ENCODE measurements at places on chromosomes 2 and 18.

DNA sequence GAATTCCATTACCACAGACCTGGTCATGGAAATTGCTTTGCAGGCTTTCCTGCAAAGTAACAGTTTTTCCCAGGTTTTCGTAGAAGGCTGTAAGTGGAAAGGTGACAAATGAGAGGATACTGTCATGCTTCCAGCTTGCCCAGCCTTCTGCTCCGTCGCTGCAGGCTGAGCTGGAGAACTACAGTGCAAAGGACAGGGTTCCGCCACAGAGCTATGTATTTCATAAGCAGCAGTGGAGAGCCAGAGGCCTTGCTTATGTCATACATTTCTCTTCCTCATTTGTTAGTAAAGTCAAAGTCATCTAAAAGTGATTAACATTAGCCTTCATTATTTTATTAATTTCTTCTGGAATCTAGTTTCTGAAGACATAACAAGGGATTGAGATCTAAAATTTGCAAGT is 72.9 kb upstream of the RBM44 start:
- no peak for DNase-seq

- DNase-seq = no peak
Measured at GRCh38 chr2:8134473-8134932, 547.4 kb upstream of the ID2 start.

DNA sequence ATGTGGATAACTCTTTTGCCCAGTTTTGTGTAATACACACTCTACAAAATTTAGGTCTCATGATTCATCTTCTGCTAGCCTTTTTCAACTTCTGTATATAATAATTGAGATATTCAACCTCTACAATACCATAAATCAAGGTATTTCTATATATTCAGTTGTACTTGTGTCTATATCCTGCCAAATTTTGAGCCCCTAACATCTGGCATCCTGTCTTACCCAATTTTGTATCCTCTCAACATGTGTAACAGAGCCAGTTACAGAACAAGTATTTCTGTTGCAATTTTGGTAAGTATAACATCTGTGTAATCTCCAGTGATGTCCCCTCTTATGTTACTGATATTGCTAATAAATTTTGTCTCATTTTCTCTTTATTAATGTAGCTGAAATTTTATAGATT is 145.8 kb downstream of the TRIB2 start:
- no peak for DNase-seq

GRCh38 chr2:127064642-127065250 is 42.2 kb downstream of the BIN1 start:
- no peak for DNase-seq

- no peak for DNase-seq
Measured at GRCh38 chr2:72937356-72937669, 20.0 kb downstream of the EMX1 start.

- DNase-seq = no peak
Measured at GRCh38 chr2:24747299-24747698, 45.9 kb downstream of the PTRHD1 start.

DNA sequence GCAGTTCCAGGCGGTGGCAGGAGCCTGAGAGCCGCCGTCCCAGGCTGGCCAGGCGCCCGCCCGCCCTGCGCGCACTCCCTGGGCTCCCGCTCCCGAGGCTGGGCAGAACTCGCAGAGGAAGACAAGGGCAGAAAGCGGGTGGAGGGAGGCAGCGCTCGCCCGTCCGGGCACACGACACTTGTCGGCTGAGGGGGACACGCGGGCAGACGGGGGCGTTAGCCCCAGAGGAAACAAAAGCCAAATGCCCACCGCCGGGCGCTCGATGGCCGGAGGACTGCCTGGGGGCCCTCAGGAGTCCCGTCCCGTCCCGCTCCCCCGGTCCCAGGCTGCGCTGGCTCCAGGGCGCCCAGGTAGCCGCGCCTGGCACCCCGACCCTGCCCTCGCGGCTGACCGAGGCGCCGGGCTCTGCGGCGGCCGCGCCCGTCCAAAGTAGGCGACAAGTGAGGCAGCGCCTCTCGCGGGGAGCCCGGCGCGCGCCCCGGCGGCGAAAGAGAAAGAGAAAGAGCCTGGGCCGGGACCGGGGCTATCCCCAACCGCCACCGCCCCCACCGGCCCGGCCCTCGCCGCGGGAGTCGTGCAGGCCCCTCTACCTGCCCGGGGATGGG is 491 bp downstream of the L3MBTL4 start:
- DNase-seq = no peak

DNA sequence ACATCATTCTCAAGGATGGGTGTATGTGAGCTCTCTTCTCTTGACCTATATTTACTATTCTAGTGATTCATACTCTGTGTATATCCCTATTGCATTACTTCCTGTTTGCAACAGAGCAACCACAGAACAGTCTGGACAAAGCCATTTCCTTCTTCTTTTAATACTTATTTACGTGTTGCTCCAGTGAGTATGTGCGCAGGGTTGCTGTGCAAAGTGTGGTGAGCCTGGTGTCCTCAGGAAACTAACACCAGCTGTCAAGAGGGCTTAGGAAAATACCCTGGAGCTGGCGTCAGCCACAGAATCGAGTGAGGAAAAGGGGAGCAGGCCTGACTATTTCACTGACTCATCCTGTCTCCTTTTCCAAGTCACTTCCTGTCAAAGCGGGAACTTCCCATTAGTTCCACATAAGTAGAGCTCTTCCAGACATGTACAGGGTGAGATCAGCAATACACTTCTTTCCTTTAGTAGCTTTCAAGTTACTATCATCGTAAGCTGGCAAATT is 214.1 kb upstream of the COPS8 start:
- no peak for DNase-seq

DNA sequence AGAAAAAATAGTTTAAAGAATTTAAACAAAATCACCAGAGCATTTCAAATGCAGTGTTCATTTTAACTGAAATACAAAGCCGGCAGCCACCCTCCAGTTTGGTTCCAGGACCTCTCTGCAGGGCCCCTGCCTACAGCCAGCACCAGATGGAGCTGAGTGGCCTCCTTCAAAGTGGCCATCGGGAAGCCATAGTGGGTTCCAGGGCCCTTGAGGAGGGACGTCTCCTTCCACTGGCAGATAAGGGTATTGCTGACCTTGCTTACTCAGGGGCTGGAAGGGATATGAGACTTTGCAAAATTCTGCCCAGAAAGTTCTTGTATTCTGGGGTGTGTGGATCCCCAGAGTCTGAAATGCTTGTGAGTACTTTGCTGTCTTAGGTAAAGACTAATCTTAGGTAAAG is 205.2 kb upstream of the APCDD1 start:
- DNase-seq = no peak

DNA sequence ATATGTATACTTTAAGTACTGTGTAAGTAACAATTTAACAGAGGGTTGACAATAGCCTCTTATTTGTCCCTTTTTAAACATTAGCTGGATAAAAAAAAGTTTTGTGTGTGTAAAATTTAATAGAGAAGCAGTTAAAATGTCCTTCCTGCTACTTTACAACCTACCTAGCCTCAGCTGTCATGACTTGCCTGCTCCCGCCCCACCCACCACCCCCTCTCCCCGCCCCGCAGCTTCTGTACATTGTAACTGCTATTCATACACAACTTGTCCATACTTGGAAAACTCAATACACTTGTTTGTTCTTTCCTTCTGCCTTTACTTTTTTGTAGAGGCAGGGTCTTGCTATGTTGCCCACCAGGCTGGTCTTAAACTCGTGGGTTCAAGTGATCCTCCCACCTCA is 19.5 kb downstream of the RELCH start:
- DNase-seq = no peak

- DNase-seq = no peak
Measured at GRCh38 chr2:3465844-3466481, 53.4 kb downstream of the ADI1 start.

DNA sequence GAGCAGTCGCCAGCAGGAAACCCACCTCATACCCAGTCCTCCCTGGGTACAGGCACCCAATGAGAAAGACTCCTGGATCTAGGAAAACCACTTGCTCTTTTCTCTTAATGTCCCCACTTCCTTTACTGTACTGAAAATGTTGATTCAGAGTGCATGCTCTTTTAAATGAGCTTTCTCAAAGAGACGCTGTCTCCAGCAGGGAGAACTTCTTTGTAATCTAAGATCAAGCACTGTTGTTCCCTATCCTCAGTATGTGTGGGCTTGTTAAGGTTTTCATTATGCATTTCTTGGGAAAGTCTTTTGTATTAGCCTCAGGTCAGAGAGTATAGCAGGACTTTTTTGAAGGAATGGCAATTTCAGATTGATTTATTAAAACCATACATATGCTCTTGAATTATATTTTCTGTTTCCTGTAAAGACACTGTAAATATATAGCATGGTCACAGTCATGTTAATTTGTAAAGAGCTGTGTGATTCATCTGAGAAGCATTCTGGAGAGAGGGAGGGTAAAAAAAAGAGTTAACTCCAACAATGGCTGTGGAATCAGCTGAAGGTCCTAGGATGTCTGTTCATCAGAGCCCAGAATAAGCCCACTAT is 178.1 kb downstream of the MGAT5 start:
- no peak for DNase-seq

DNA sequence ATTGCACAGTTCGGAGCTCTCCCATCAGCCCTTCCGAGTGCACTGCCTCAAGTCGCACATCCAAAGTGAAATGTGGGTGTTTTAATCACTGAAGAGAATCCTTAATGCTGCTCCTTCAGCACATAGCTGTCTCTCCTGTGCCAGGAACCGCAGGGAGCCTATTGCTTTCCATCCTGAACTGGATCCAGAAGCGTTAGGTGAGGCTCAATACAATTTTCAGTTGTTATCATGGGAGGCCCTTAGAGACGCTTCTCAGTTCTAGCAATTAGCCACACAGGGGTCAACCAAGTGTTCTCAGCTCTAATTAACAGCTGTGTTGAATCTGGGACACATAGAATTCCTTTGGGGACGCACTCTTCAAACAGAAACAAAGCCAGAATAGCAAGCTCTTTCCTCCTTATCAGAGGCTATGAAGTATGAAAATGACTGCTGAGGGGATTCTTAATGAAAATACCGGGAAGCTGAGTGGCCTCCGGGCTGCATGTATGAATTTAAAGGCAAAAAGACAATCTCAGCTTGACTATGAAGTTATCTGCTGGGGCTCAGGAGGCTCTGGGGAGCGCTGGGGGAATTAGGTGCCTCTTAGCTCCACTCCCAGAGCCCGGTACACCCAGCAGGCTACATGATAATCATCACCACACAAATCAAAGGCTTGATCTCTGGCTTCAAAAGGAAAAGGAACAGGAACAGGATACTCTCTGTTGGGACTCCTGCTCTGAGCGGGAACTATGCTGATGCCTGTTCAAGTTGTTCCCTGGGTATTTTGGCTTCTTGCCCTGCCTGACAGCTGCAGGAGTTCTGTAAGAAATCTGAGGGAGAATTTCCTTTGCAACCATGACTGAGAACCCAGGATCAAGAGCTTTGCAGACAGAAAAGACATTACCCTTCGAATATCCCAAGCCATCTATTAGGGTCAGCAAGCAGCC is 55.4 kb upstream of the NCOA1 start:
- DNase-seq = no peak

GRCh38 chr2:43199492-43200488 is 26.6 kb downstream of the ZFP36L2 start:
- DNase-seq = no peak

- DNase-seq = no peak
Measured at GRCh38 chr2:135573620-135574019, 42.3 kb downstream of the R3HDM1 start.

DNA sequence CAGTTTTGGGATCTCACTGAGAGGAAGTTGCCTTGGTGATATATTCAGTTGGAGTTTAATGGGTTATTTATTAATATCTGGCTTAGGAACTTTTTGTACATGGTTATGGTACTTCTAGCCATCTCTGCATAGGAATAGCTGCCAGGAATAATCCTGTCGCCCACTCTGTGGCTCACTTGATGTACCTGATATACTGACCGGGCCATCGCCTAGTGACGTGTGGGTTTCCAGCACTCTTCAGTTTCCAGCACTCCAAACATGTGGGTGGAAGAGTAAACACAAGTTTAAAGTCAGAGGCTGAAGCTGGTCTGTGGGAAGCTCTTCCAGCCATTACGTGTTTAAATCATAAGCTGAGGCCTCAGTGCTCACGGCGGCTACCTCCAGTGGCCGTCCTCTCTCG is 44.3 kb upstream of the AGAP1 start:
- DNase-seq = no peak

DNA sequence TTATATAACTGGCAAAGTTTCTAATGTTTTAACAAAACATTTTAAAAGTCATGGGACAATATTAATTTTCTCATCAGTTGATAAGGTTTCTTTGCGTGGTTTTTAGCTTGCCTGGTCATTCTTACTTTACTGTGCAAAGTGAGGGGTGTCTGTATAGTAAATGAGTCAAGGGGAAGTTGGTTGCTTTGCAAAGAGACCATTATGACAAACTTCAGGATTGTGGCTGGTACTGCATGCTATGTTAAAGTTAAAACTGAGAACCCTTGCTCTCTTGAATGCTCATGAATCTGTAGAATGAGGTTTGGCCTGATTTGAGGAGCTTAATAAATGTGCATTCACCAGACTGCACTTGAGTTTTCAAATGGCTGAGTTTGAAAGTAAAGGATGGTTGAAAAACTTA is 47.0 kb downstream of the COL4A4 start:
- DNase-seq = no peak

DNA sequence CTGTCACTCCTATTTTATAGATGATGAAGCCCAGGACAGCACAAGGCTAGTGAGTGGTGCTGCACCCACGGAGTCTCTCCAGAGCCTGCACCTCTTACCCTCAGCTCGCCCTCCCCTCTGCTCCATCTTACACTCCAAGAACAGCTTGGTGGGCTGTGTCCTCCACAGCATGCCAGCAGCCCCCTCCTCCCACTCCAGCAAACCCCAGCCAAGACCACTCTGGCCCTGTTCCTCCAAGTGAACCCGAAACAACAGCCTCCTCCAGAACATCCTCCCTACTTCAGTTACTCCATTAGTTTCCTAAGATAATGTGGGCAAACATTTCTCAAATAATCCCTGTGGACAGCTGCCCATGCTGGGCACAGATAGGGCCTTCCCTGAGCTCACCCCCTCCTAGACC is 62.7 kb upstream of the KLF7 start:
- DNase-seq = no peak

- DNase-seq = no peak
Measured at GRCh38 chr2:46679761-46680160, 200.4 kb downstream of the TMEM247 start.

DNA sequence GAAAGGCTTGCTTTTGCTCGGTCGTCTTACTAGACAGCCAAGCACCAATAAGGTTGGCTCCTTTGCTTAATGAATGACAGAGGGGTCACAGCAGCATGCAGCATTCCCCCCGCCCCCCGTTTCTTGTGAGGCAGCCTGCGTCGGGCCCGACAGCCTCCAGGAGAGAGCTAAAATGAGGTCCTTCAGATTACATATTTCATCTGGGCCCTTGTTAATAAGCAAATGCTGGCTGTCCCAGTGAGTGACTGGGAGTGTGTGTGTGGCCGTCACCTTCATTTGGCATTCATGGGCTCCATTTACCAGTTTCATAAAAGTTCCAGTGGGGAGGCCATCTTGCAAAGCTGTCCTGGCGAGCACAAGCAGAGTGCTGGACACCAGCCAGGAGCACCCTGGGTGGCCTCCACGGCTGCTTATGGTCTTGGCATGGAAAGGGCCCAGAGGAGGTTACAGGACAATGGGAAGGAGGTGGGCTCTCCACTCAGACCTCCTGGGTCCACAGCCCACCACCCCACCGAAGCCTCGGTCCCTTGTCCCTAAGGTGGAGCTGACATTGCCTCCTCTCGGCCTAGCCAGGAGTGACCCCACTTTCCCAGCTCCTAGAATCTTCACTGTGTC is 37.2 kb downstream of the ODC1 start:
- DNase-seq = no peak

All from CD8-positive, alpha-beta memory T cell (primary cell).